T-helper 22 cell (primary cell): ENCODE measurements at places on chromosomes 3 and 15.

- no peak for DNase-seq
These were observed 17.3 kb downstream of the RNF168 start for GRCh38 chr3:196486263-196486662.

GRCh38 chr3:5757213-5757804 is 569.8 kb downstream of the EDEM1 start:
- no peak for DNase-seq

GRCh38 chr15:80854104-80854503 is 74.9 kb downstream of the CEMIP start:
- no peak for DNase-seq

DNA sequence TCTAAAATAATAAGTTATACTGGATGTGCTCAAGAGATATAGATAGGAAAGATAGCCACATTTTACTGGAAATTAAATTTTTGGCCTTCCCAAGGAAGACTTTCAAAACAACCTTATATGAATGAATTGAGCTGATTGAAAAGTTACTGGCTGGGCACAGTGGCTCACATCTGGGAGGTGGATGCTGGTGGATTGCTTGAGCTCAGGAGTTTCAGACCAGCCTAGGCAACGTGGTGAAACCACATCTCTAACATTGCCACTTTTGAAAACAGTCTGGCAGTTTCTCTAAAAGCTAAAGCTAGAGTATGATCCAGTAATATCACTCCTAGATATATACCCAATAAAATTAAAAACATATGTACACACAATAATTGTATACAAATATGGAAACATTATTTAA is 231.4 kb upstream of the POU1F1 start:
- DNase-seq, result no peak

GRCh38 chr15:94584833-94585244 is 353.5 kb downstream of the MCTP2 start:
- DNase-seq, result peak; percentile 1

GRCh38 chr3:192365571-192365970 is 361.8 kb downstream of the FGF12 start:
- no peak for DNase-seq

DNA sequence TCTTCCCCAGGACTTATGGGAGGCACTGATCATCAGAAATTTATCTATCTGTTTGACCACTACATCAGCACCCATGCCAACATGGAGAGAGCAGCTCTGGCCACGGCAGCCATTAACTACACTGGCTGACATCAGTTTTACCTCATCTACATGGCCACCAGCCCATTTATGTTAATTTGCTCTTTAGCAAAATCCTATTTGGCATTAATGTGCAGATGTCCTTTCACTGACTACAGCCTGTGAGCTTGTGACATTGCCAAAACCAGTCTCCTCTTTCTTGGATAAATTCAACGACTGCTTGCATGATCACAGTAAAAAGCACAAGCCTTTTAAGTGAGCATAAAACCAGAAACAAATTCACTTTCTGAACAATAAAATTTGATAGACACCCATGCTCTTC is 47.5 kb downstream of the NR1I2 start:
- DNase-seq, result no peak

- no peak for DNase-seq
These were observed 128.8 kb downstream of the SMAD6 start for GRCh38 chr15:66830823-66831222.

- no peak for DNase-seq
These were observed 44.8 kb downstream of the FOXL2 start for GRCh38 chr3:138902171-138902570.

DNA sequence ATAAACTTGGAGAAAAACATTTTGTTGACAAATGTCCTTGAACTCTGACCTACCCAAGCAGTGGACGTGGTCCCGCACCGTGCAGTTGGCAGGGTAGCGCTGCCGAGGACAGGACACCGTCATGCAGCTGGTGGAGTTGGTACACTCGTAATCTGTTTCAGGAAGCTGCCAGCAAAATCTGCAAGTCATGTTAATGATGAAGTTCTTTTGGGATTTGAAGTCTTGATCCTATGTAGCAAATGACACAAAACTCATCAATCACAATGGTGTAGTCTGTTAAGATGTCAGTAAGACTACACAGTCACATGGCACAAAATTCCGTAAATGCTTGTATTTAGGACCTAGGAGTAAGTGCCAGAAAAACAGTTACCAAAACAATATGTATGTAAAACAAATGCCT is 5.5 kb downstream of the TM2D3 start:
- no peak for DNase-seq

DNA sequence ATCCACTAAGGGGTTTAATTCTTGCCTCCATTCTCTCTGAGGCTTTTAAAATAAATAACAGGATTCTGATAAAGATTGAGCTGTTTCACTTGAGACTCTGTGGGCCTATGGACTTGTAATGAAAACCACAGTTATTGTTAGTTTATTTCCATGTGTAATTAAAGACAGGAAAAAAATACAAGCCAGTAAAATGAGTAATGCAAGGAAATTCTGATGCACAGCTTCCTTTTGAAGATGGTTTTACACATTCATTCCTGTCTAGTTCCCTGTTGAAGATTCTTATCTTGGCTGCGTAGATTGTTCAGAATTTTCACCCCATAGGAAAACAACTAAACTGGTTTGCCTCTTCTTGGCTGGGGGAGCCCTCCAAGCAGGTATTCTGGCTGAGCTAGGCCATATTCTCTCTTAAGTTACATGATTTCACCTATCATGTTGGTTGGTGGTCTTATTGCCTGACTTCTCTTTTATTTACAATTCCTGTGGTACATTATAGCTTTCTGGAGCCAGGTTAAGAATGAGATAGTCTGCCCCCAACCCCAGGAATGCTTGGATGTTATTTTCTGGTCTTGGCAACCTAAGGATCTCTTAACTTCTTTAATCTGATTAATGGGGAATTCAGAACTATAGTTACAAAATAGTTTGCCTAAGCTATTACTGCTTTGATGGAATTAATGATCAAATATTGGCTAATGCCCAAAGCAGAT is 67.6 kb downstream of the MITF start:
- no peak for DNase-seq
